ENCODE measurements at places on chromosomes 2 and 18. TPM values are rescaled to one million over a fixed set of nuclear protein-coding genes. Genes with fewer than 3 reads are reported as not detected.

CD8B2 gene
- total RNA-seq: not detected

ADAM23 gene
- total RNA-seq: 79.6 TPM

RSAD2 gene
- total RNA-seq: 4.3 TPM

FAP gene
- 2.3 TPM for total RNA-seq

HOXD12 gene
- not detected for total RNA-seq

HRH4 gene
- total RNA-seq: not detected

DNA sequence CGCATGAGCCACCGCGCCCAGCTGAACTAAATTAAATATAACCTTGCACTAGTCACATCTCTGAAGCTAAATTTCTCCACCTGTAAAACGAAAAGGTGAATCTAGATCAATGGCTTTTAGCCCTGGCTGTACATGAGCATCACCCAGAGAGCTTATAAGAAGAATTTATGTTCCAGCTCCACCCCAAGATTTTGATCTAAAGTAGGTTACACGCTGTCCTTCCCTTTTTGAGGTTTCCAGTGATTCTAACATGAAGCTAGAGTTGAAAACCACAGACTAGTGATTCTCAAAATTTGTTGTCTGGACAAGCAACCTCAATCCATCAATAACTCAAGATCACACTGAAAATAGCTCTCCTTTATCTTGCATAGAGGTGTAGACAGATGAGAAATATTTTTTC, 208.8 kb upstream of the CRIM1 start:
- no peaks in the 10 kb centered on the region for H3K36me3 ChIP-seq
- H3K27ac ChIP-seq: no peak overlapping the region
- no peak for DNase-seq
- no peak overlapping the region for H3K4me3 ChIP-seq
- H3K4me1 ChIP-seq: no peaks in the 10 kb centered on the region

- no peak overlapping the region for H3K27ac ChIP-seq
- H3K36me3 ChIP-seq: no peaks in the 10 kb centered on the region
- H3K4me3 ChIP-seq: no peak overlapping the region
- no peak for DNase-seq
These were observed 678.8 kb downstream of the KCNJ3 start for GRCh38 chr2:155377266-155377680.

GRCh38 chr2:68196120-68196716, 38.5 kb downstream of the PNO1 start:
- no peaks in the 10 kb centered on the region for H3K4me1 ChIP-seq
- no peaks in the 10 kb centered on the region for H3K27me3 ChIP-seq
- H3K4me3 ChIP-seq: no peak overlapping the region
- H3K36me3 ChIP-seq: no peaks in the 10 kb centered on the region
- no peak for DNase-seq

GRCh38 chr18:62165583-62165982, 21.3 kb downstream of the PIGN start:
- H3K27ac ChIP-seq: no peak overlapping the region
- DNase-seq: no peak
- no peaks in the 10 kb centered on the region for H3K4me1 ChIP-seq
- no peaks in the 10 kb centered on the region for H3K27me3 ChIP-seq
- H3K36me3 ChIP-seq: peaks cover 7% of the 10 kb centered on the region

- no peak for DNase-seq
- no peaks in the 10 kb centered on the region for H3K27me3 ChIP-seq
- H3K4me3 ChIP-seq: no peak overlapping the region
- H3K4me1 ChIP-seq: peaks cover 11% of the 10 kb centered on the region
These were observed 1.1 kb downstream of the COLEC11 start for GRCh38 chr2:3595985-3596384.

DNA sequence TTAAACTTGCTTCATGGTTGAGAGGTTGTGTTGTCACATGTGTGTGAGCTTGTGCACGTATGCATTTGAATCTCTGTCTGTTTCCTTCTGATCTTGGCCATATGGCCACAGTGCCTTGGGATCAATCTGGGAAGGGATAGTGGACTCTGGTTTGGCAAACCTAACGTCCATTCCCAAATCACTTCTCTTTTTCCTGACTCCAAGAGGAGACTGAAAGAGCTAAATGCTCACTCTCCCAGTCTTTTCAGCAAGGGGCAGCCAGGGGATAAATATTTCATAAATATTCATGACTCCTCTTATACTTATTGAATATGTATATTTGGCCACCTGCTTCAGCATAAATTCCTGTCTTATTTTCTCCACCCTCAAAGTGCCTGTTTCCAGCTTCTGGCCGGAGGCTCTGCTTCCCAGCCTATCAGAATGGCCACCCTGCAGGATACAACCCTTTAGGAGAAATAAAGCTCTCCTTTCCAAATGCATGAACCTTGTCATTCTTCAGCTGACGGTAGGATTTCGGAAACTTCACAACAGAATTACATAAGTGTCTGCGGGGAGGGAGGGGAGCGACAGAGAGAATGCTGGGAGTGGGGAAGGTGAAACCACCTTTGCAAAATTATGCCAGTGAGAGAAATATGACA, 112.2 kb upstream of the COPS8 start:
- no peak overlapping the region for H3K4me3 ChIP-seq
- no peaks in the 10 kb centered on the region for H3K27me3 ChIP-seq
- H3K36me3 ChIP-seq: no peaks in the 10 kb centered on the region
- no peak for DNase-seq
- no peak overlapping the region for H3K27ac ChIP-seq

DNA sequence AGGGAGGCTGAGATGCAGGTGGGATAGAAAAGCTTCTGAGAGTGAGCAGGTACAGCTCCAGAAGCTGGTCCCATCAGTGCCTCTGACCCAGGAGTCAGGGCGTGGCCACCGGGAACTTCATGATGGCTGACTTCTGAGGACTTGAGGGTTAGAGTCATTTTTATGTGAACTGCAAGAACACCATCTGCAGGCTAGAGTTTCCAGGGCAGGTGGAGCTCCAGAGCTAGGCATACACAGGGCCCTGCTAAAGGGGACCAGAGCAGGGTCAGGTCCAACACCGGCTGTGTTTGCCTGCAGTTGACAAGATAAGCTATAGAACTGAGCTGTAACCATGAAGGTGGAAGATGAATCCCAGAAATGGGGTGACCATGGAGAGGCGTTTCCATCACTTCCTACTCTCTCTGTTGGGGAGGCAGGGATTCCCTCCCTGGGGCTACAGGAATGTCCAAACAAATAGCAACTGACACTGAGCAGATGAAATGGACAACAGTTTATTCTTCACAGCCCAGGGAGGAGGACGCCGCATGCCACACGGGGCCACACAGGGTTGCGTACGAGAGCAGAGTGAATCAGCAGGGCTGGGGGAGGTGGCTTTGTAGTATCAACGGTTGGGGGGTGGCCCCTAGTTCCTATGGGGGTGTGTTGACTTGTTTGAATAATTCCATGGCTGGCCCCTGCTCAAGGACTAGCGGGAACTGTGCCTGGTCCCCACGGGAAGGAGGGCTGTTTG, 77.6 kb upstream of the ZNF516 start:
- no peak overlapping the region for H3K4me3 ChIP-seq
- no peak for DNase-seq
- H3K4me1 ChIP-seq: no peaks in the 10 kb centered on the region
- no peak overlapping the region for H3K27ac ChIP-seq
- H3K27me3 ChIP-seq: peaks cover 6% of the 10 kb centered on the region

- no peak overlapping the region for H3K4me3 ChIP-seq
- H3K36me3 ChIP-seq: no peaks in the 10 kb centered on the region
These were observed 2.0 kb downstream of the TMEM163 start for GRCh38 chr2:134716721-134717243.
